ENCODE measurements at places on chromosomes 4 and X. TPM values are rescaled to one million over a fixed set of nuclear protein-coding genes. Genes with fewer than 3 reads are reported as not detected.

GRCh38 chrX:76428243-76429130, 977 bp downstream of the MAGEE1 start:
- peak; percentile 47 for DNase-seq

Gene AR
- 0.07 TPM for total RNA-seq

Gene MGST2
- total RNA-seq = 8.2 TPM

Gene FABP2
- not detected for total RNA-seq

Gene SERPINA7
- not detected for total RNA-seq

Gene NHSL2
- total RNA-seq = 0.69 TPM

DNA sequence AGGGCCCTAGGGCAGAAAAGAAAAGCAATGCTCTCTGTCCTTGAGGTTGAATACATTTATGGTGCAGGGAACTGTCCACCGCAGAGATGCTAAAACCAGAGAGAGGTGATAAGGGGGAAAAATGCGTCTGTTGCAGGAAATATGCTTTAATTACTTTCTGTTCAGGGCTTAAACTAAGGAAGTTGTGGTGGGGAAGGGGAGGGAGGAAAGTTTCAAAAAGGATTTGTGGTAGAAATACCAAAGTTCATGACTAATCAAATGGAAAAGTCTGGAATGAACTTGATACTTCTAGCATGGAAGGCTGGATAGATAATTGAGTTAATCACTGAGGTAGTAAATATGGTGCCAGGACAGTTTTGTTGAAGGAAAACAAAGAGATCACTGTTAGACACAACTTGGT, 99.0 kb downstream of the ASB9 start:
- no peak for DNase-seq

Gene RP2
- total RNA-seq = 5.4 TPM

DNA sequence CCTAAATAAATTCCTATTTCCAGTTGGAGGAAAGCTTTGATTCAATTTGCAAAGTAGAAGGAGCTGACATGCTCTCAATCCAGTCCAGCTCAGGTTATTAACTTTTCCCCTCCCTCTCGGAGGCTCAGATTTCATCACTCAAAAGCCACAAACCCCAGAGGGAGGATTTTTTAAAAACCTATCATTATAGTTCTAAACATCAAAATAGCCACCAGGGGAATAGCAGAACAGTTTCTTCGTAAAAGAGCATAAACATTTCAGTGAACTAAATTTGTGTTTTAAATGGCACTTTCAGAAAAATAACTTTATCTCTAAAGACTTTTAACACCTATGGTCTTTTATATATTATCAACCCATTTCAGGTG, 8.8 kb downstream of the GPRIN3 start:
- DNase-seq = no peak

DNA sequence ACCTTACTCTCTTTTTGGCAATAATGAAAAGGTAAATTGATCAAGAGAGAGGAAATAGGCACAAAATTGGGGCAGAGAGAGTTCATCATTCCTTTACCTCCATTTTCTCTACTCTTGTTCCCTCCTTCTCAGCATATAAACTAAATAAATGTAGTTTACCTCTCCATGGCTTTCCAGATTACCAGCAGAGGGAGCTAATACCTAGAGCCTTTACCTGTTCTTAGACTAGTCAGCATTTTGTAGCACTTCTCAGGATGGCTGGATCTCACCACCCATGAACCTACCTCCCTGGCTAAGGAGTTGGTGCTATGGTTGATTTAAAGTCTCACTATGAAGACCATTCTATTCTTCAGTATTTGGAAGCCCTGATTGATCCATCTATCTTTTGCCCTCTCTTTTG, 15.7 kb downstream of the OFD1 start:
- no peak for DNase-seq

GRCh38 chr4:101103381-101104142, 243.8 kb downstream of the PPP3CA start:
- no peak for DNase-seq

GRCh38 chr4:110003401-110004187, 90.9 kb downstream of the EGF start:
- peak; percentile 4 for DNase-seq
